Stimulated activated CD8-positive, alpha-beta memory T cell treated with anti-CD3 and anti-CD28 coated beads, Interleukin-12 subunit alpha, Interleukin-12 subunit beta, amount 100 ng/mL, for 4 hours (primary cell): ENCODE measurements at places on chromosomes 4 and X.

- no peak for DNase-seq
These were observed 154.2 kb upstream of the FAM9B start for GRCh38 chrX:9188117-9188516.

GRCh38 chr4:116088771-116089170 lies 975.4 kb upstream of the NDST4 start:
- DNase-seq, result no peak

GRCh38 chr4:159242427-159242826 lies 139.5 kb downstream of the RAPGEF2 start:
- DNase-seq, result no peak

DNA sequence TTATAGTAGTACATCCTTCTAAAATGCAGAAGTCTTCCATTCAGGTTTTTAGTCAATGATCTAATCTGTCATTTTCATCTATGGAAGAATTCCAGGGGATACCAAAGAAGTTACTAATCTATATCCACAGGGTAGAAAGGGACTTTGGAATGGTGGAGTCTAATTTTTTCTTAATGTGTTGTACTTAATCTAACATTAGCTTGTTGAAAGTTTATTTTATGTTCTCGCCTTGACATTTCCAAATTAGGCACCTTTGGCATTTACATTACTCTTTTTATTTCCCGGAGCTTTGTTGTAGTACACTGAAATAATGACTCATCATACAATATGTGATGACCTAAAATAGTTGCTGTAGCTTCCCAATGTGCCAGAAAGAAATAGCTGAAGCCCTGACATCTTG lies 91.5 kb downstream of the HTR2C start:
- DNase-seq, result no peak

- no peak for DNase-seq
These were observed 1543.3 kb upstream of the PABPC4L start for GRCh38 chr4:135744928-135745327.

DNA sequence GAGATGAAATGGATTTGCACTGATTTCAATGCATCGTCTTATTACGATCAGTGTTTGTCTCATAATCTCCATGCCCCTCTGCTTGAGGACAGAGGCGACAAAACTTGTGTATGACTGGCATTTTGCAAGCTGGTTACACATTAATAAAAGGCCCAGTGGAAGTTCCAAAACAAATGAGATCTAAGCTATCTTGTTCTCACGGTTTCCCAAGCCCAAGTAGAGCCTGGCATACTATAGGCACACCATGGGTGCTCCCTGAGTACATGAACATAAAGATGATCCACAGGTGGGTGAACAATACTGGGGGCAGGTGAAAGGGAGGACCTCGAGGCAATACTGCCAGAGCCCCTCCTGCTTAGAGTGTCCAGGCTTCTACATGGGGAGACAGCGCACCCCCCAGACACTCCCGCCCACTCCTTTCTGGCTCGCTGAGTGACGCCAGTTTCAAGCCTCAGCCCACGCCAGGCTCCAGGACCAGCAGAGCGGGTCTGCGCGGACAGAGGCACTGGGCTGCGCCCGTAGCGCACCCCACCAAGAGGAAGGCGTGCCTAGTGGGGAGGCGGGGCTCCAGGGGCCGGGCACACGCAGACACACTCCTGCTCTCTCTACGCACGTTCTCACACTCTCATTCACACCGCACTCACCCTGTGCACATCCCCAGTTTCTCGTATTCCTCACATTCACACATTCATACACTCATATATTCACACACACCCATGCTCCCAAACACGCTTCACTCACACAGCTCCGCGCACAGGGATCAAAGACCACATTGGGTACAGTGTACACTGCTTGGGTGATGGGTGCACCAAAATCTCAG lies 8.9 kb upstream of the GSX2 start:
- DNase-seq, result no peak

DNA sequence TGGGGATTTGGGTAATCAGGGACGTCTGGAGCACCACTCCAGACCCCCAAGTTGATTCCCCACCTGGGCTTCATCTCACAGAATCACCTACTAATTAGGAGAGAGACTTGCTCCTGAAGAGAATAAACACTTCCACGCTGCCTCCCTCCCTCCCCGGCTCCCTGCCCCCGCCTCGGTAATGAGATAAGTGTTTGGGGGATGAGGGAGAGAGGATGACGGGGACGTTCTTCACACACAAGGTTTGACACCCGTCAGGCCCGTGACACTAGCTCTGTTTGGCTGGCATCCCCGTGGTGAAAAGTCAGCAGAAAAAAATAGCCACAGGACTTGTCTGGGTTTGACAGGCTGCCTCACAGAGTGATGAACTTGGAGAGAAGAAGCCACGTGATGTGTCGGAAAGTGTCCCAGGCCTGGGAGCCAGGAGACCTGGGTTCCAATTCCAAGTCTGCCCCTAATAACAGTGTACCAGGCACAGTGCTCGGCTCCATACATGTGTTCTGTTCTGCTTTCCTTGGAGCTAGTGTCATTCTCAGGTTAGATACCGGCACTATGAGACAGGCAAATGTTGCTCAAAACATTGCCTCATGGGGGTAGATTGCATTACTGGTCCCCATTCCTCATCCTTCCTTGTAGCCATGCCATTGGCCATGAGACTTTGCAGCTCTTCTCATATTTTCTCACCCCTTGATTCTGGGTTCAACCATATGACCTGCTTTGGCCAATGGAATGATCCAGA lies 578.0 kb downstream of the BCOR start:
- no peak for DNase-seq

DNA sequence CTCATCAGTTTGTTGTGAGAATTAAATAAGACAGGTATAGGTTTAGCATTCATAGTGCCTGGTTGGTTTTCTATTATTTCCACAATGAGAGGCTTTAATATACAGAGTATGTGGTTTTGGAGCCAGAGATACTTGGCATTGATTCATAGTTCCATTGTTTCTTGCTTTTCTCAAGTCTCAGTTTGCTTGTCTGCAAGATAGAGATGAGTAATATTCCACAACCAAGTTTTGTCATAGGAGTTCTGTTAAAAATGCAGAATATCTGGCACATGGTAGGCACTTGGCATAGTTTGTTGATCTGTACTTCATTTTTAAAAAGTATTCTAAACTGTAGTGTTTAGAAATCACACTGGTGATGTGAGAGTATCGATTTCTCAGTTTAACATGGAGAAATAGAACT lies 37.5 kb upstream of the EDA2R start:
- no peak for DNase-seq
